ENCODE measurements at places on chromosomes 13 and 19.

DNA sequence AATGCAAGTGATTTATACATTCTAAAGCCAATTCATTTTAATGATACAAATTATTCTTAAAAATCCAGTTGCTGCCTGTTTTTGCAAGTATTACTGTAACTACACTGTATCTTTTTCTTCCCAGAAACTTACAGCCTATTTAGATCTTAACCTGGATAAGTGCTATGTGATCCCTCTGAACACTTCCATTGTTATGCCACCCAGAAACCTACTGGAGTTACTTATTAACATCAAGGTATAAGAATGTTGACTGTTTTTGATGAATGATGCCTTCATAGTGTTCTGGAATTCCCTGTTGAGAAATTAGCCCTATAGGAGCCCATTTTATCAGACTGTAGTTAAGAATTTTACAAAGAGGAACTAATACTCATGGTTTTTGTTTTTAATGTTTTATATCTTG is 25.0 kb downstream of the ITM2B start:
- DNase-seq: no peak

DNA sequence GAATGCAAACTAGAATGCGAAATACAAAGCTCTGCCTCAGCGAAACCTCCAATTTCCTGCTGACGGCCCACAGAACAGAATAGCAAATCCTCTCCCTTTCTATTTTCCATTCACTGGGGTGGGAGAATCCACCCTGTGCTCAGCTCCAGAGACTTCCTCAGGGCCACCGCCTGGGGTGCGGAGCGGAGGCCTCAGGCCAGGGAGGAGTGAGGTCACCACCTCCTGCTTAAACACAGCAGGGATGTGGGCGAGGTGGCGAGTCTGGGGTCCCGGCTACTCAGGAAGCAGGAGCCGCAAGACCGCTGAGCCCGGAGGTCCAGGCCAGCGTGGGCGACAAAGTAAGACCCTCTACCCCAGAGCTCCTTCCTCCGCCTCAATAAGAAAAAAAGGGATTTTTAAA is 666 bp upstream of the ZNF320 start:
- DNase-seq: no peak

- DNase-seq: no peak
These were observed 72.2 kb downstream of the ATP11A start for GRCh38 chr13:112761701-112762689.

DNA sequence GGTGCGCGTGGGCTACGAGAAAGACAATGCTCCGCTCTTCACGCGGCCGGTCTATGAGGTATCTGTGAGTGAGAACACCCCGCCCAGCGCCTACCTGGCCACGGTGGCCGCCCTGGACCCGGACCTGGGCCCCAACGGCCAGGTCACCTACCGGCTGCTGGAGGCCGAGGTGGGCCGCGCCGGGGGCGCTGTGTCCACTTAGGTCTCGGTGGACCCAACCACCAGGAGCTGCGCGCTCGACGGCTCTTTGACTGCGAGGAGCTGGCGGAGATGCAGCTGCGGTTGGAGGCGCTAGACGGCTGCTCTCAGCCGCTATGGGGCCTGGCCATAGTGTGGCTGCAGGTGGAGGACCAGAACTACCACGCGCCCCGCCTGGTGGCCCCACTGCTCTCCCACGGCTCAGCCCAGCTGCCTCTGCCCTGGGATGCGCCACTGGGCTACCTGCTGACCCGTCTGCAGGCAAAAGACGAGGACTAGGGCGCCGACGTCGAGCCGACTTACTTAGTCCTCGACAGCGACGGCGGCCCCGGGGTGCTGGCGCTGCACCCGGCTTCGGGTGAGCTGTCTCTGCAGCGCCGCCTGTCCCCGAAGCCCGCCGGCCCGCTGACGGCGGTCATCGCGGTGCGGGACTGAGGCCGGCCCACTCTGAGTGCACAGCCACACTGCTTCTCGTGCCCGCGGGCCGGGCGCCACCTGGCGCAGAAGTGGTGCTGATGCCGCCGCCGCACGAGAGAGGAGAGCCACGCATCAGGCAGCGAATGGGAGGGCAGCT is 173.0 kb downstream of the OLFM4 start:
- DNase-seq: no peak

DNA sequence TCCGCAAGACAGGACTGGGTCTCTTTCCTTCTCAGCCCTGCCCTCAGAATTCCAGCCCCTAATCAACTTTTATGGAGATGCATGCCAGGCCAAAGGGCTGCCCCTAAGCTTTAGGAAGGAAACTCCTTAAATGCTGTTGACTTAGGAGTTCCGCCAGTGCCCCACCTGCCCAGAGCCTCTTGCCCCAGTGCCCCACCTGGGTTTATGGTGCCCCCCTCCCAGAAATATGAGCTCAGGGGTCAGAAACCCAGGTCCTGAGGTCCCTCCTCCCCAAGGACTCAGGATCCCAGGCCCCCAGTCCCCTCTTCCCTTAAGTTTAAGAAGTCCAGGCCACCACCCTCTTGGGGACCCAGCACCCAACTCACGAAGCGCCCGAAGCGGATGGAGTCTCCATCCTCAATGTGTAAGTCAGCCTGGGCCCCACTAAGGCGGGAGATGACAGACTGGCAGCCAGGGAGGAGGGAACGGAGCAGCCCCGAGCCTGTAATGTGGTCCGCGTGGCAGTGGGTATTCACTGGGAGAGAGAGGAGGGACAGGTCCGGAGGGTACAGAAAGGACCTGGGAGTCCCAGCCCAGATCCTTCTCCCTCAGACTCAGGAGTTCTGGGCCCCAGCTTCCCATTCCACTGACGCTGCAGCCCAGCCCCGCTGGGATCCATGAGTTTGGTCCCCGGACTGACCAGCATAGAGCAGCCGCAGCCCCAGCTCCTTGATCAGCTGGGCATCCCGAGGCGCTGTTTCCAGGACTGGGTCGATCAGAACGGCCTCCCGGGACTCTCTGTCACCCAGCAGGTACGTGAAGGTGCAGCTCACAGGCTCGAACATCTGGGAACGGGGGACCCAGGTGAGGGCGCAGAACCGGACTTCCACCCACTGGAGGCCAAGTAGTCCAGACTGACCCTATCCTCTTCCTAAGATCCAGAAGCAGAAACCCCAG is 897 bp downstream of the ETHE1 start:
- DNase-seq: no peak

- no peak for DNase-seq
These were observed 24.1 kb downstream of the NKPD1 start for GRCh38 chr19:45136507-45137178.

- DNase-seq: no peak
These were observed 9.4 kb upstream of the FAM124A start for GRCh38 chr13:51212758-51213157.

- no peak for DNase-seq
These were observed 141.2 kb downstream of the MYCBP2 start for GRCh38 chr13:77185721-77186120.

GRCh38 chr13:24664726-24665409 is 15.3 kb upstream of the ATP12A start:
- DNase-seq: no peak

DNA sequence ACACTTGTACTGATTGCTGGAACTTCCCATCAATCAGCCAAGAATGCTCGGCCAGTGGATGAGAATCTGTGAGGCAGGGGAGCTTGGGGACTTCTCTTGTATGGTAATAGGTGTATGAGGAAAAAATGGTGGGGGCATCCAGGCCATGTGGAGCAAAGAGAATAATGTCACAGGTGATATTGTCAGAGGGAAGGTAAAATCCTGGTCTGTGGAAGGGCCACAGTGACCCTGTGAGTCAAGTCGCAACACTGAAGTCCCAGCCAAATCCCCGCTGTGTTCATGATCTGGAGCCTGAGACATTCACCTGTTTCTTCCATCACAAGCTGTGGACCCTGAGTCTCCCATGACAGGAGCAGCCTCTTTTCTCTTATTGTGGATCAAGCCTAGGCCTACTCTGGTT is 8.1 kb downstream of the PSG7 start:
- DNase-seq: no peak

DNA sequence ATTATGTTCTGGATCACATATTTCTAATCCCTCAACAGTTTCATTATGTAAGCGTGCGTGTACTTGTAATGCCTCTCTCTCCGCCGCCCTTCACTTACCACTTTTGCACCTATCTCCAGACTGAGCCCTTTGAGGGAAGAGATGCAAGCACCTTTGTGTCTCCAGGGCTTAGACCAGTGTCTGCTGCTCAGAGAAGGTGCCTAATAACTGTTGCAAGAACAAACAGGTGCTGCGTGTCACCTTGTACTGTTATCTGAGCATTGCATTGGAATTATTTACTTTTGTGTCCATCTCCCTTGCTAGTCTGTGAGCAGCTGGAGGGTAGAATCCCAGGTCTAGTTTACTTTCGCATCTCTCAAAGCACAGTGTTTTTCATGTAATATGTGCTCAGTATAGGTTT is 156.2 kb downstream of the FLT1 start:
- DNase-seq: no peak

GRCh38 chr13:18959996-18960395 is 221.6 kb downstream of the TUBA3C start:
- no peak for DNase-seq

Data from activated gamma-delta T cell treated with anti-CD3 and anti-CD28 coated beads, Interleukin-2, amount 50 U/mL, for 16 hours (primary cell).